Fibroblast of villous mesenchyme (primary cell): ENCODE measurements at places on chromosomes 12 and 14. TPM values are rescaled to one million over a fixed set of nuclear protein-coding genes. Genes with fewer than 3 reads are reported as not detected.
A peak's percentile ranks its signal among the peaks of the same experiment; 100 is the strongest.

DNA sequence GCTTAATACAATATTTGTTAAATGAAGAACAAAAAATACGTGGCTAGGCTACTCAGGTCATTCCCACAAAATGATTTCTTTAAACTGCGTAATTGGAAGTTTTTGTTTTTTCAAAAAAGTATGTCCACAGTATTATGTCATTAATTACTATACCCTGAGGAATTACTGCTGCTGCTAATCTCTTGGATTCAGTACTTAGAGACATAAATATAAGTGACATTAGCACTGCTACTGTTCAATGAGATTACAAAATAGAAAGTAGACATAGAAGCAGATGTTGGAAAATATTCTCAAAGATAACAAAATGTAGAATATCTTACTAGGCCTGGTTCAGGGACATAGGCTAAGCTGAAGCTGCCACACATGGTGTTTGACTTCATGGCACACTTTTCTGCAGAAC is 36.3 kb downstream of the HMGA2 start:
- no peak for DNase-seq

- DNase-seq = no peak
Observed at GRCh38 chr12:65409726-65410125, 131.2 kb downstream of the MSRB3 start.

GRCh38 chr14:68593806-68594536 is 198.9 kb downstream of the ZFP36L1 start:
- no peak for DNase-seq

GRCh38 chr12:53004178-53004577 is 2.1 kb upstream of the EIF4B start:
- DNase-seq = no peak

DNA sequence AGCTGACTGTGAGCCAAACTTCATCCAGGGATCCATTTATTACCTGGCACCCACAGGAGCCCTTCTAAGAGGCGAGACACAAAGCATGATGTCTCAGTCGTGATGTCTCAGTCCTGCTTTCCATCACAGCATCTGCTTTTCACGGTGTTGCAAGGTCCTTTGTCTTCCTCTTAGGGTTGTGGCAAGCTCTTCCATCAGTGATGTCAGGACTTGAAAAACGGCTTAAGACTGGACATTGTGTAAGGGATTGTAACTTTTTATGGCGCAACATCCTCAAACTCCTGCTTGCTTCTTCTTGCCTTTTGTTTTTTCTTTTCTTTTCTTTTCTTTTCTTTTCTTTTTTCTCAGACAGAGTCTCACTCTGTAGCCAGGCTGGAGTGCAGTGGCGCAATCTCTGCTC is 586.5 kb upstream of the TMEM132C start:
- peak; percentile 64 for DNase-seq

DNA sequence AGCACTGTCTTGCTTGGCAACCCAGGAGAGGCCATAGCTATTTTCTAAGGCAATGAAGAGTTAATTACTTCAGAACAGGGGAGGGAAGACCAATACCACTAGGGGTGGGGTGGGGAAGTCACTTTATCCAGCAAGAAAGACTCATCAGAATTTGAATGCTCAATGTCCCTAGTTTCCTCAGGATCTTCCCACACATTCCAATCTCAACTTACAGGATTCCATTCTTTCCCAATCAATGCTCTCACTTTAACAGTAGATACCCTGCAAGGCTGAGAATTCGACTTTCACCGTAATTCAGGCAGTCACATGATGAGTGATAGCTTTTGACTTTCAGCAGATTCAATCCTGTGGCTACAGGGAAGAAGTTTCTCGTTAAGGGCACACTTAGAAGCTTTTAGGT is 526.6 kb upstream of the SEL1L start:
- no peak for DNase-seq

- DNase-seq = peak; percentile 74
Observed at GRCh38 chr14:95496690-95497259, 19.7 kb downstream of the SYNE3 start.

The BDKRB1 gene
- 5.8 and 15.1 TPM in 2 replicates for total RNA-seq

GRCh38 chr14:56176530-56176929 is 58.3 kb downstream of the PELI2 start:
- DNase-seq = no peak

DNA sequence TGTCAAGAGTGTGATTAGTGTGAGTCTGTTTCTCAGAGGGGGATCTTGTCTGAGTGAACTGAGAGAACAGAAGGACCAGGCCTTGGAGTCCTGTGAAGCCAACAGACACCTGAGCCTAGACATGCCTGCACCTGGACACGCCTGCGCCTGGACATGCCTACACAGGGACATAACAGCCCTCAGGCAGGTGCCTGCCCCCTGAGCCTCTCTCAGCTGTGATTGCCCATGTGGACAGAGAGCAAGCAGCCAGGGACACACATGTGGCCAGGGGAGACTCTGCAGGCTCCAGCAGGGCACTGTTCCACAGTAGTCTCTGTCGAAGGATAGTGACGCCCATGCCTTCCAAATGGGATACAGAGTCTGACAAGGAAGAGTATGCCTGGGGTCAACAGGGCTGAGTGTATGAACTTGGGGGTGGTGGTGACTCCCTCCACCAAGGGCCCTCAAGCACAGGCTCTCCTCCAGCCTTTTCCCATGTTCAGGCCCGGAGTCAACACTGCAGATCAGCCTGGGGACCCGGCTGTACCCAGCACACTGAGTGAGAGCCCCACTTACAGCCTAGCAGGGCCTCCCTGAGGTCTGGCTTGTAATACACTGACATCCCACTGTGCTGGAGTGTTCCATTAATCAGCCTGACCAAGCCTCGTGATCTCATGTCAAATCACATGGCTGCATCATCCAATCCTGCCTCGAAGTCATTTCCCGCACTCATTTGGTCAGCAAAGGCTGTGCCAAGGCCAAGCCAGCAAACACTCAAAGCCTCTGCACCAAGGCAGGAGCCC is 173.0 kb downstream of the CALM1 start:
- no peak for DNase-seq

GRCh38 chr12:124130691-124131591 is 157.9 kb downstream of the ZNF664 start:
- DNase-seq = peak; percentile 5

DNA sequence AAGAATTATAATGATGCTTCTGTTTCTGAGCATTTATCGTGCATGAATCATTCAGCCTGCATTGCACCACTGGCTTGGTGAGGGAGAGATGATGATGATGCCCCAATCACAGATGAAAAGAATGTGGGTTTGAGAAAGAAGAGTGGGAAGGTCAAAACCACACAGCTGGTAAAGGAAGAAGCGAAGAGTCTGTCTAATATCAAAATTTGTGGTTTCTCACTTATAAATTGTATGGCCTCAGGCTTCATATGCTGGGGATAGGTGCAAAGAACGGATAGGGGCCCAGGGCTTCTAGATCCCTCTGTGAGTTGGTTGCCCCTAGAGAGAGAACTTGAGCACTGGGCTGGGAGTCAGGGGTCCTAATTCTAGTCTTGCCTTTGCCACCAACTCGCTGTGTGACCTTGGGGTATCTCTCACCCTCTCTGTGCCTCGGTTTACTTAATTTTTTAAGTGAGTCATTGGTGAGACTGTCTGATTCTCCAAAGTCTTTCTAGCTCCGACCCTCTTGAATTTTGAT is 2.2 kb downstream of the OASL start:
- peak; percentile 58 for DNase-seq

DNA sequence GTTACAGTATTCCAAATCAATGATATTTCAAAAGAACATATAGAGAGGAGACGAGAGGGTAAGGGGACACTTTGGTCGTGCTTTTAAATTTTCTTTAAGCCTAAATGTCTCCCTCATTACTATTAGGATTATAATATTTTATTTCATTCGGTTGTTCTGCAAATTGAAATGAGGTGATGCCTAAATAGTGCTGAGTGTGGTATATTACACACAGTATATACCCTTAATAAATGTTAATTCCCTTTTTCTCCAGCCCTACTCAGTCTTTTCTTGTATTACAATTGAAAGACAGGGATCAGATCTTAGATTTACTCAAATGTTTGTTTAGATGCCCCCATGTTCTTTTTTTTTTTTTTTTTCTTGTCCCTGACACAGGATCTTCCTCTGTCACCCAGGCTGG is 7.7 kb downstream of the SNAPC1 start:
- no peak for DNase-seq

The PLCZ1 gene
- not detected in 2 replicates for total RNA-seq
